ENCODE measurements at places on chromosomes 1 and 21.

DNA sequence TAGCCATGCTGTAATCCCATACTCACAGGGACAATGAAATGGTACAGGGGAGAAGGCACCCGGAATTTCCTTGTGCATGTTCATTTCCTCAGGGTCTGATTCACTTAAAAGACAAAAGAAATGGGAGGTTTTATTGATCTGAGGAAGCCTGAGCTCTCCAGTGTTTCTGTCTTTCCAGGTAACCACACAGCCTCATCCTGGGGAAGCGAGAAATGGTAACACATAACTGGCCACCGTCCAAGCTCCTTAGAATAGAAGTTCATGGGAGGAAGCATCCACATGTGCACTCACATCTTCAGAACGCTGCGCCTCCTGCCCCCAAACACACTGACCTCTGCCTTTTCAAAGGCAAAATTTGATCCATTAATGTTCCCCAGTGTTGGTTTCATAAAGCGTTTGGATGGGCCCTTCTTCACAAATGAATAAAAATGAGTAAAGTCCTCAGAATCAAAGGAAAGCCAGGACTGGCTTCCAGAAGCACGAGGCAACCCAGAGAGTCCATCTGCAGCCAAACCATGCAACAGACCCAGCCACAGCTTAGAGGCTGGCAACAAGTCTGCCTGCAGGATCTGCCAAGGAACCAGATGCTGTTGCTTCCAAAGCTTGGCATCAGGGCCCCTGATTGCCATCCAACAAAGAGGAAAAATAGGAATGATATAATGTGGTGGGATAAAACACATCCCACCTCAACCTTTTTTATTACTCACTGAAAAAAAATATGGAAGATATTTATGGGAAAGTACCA, 120.3 kb downstream of the ZBTB18 start:
- DNase-seq = no peak

GRCh38 chr1:966135-966703, at the start of gene PLEKHN1:
PLEKHN1 (plus strand) TSS chr1:966482; CDS start chr1:966532, 50 bp downstream.
- peak; percentile 48 for DNase-seq

DNA sequence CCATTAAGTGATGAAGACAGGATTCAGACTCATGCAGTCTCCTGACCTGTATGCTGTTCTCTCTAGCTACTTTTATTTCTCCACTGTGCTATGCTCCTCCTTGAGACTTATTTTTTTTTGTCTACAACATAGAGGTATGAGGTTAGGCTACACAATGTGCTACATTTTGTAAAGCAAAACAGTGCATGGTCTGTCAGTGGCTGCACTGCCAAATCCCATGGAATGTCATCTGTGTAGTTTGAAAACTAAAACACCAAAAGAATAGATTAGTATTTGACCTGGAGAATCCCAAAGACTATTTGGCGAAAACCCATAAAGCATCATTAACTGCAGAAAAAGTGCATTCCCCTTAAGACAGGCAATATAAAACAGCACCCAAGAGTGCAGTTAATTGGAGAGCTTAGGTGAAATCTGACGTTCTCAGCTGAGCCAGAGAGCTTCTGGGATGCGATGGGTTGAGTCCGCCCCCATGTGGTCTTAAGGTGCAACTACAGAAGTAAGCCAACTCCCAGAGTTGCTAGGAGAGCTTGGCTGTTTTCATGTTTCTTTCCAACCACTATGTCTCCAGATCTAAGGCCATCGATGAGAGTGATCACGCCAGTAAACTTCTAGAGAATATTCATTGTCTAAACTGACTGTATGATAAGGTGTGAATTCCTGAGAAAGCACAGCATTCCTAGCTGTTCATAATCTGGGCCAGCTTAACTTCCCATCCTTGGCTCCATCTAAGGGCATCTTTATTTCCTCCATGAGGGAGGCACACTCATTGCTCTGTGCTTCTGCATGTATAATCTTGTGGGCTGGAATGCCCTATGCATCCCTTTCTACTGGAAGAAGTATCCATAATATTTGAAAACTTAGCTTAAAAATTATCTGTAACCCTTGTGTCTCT, 20.7 kb upstream of the CYP2J2 start:
- peak; percentile 61 for DNase-seq

DNA sequence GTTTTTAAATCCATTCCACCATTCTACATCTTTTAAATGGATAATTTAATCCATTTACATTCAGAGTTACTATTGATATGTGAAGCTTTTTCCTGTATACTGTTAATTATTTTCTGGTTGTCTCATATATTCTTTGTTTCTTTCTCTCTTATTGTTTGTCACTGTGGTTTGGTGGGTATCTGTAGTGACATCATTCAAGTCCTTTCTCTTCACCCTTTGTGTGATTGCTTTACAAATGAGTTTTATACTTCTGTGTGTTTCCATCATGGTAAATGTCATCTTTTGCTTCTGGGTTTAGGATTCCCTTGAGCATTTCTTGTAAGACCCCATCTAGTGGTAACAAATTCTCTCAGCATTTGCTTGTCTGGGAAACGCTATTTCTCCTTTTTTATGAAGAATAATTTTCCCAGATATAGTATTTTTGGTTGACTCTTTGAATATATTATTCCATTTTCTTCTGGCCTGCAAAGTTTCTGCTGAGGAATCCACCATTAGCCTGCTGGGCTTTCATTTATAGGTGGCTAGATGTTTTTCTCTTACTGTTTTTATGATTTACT, 10.2 kb downstream of the LY9 start:
- DNase-seq = no peak

- DNase-seq = no peak
These were observed 31.5 kb downstream of the RNF220 start for GRCh38 chr1:44436401-44437106.

- no peak for DNase-seq
These were observed 124.2 kb upstream of the B3GALT2 start for GRCh38 chr1:193310564-193310963.

DNA sequence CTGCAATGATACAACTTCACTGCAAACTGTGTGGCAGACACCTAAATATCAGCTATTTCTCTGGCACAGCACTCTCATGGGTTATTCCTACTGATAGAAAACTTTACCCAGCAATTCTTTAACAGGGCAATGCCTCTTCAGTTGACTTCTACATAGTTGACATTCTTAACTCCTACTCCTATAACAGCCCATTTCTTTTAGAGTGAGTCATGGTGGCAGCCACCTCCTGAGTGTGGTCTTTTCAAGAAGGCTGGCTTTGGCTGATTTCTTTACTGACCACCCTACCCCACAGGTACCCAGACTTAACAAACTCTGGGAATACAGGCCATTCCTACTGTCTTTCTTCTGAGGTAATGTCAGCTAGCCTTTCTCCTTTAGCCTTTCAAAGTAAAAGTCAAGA, 805.8 kb upstream of the ADGRL2 start:
- no peak for DNase-seq
